NCI-H1105 (cell line): ENCODE measurements at places on chromosomes 2 and 18.

DNA sequence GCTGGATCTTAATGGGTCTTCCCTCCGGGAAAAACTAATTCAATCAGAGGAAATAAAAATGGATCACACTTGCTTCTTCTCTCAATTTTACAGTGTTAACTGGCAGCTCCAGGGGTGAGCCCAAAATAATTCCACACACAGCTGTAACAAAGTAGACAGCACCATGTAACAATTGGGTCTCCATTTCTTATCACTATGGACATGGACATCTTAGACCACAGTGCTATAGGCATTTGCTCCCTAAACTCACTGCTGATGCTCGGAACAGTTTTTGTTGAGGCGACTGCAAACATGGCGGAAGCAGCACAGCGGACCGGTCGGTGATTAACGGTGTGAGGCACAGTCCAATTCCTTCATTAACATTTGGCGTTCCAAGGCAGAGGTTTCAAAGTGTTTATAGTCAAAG is 144.7 kb upstream of the NCK2 start:
- no peak for DNase-seq

DNA sequence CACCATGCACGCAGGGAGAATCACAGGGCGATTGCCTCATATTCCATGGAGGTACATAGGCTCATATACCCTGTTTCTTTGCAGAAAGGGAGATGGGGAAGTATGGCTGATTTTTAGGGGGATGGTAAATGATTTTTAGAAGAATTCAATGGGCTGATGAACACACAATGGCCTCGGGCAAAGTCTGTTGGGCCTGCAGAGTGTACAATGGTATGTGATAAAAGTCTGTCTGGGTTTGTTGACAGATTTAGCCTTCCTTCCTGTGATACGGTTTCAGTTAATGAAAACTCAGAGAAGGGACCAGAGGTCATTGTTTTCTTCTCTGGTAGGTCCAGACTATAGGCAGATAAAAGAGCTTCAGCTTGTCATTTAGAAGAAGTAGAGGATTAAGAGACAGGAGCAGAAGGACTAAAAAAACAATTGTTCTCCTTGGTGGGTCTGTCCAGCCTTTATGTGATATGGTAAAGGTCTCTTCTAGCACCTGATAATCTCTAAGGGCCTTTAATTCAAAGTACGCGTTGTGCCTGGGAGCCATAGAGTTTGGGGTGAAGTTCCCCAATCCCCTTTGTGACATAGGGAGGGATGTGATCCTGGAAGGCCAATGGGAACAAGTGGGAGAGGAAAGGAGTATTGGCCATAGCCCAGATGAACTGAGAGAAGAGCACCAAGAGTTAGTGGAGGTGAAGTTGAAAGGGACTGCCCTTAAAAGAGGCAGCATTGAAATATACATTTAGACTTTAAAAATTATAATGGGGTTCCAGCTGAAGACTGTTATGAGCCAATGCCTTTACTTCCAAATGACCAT is 107.5 kb upstream of the SERPINE2 start:
- DNase-seq = no peak

DNA sequence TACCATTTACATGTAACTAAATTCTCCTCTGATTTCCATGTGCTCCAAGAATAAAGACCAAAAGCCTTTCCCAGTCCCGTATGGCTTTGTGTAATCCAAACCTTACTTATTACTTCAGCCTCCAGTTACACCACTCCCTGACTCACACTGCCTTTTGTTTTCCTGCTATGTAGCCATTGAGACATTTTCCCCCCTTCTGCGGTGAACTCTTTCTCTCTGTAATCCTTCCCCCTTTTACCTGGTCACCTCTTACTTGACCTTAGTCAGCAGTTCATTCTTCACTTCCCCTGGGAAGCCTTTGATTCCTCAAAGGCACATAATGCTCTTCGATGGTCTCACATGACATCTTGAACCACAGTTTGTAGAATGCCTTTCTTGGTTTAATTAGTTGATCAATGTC is 256.0 kb upstream of the FANCL start:
- no peak for DNase-seq

DNA sequence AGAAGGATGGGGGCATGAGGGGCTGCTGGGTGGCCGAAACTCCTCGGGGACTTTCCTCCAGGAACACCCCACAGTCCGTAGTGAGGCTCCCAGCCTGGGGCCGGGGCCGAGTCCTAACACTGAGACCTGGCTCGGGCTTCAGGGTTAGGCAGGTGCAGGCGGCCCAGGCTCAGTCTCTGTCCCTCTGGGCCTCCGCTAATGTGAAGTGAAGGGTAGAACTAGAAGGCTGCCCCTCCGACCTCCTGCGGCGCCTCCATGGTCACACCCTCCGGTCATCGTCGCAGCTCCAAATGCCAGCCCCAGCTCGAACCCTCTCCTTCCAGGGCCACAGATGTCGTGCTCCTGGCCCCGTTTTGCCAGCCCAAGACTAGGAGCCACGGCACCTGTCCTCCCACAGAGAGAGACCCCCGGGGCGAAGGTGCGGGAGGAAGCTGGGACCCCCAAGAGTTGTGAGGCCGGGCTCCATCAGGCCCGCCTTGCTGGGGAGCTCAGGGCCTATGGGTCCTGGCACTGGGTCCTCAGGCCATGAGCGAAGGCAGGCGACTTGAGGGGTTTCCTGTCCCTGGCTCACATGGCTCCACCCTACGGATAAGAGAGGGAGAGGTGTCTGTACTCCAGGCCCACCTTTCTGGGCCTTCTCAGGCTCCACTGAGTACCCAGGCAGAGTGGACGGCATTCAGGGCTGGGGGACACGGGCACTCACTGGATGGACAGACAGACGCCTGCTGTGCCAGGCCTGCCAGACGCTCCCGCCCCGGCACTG is 797 bp downstream of the ANO7 start:
- no peak for DNase-seq
